ENCODE measurements at places on chromosomes 7 and 10.

- DNase-seq, result peak; percentile 31
These were observed 1.6 kb downstream of the CHST15 start for GRCh38 chr10:124091646-124092249.

- no peak for DNase-seq
These were observed 121.0 kb downstream of the HIP1 start for GRCh38 chr7:75617634-75618234.

- no peak for DNase-seq
These were observed 5.4 kb downstream of the ANKIB1 start for GRCh38 chr7:92251181-92251580.

DNA sequence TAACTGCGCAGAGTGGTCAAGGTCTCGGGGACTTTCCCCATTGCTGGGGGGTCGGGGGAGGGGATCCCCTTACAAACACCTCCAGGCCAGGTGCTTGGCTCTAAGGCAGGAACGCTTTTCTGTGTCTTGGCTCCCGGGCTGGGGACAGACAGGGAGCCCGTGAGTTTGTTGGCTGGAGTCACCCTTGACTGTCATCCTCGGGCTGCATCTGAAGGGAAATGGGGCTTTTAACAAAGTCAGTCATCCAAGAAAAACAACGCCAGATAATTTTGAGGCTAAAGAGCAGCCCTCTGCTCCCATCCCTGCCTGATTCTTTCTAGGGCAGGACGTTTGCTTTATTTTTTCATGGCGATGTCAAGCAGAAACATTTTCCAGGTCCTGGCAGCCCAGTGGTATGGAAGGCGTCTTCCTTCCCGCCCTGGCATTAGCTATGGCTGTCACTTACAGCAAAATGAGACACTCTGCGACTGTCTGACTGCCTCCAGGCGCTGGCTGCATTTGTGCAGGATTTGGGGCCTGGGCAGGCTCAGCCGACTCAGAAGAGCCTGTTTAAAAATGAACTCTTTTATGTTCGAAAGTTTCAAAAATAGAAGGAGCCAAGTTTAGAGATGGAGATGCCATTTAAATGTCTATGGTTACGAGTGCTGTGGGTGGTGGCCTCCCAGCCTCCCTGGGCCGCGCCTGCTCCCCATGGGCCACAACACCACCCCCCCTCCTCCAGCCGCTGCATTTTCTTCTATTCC lies 54.7 kb upstream of the TNS3 start:
- peak; percentile 36 for DNase-seq

- DNase-seq, result peak; percentile 6
These were observed 104.1 kb downstream of the PHF14 start for GRCh38 chr7:11077816-11078215.

DNA sequence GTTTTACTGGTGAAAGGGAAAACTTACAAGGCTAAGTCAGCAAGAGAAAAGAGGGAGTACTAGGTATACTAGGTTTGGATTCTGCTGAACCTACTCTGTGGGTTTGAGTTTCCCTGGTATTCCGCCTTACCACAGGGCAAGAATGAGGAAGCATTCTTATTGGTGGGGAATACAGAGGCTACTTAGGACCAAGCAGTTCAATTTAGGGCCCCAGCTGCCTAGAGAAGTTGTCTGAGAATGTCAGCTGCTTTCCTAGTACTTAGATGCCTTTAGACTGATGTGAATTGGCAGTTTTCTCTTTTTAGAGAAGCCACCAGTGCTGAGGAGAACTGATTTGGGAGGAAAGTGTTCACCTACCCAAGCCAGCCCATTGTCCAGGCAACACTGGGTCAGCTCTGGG lies 409.0 kb upstream of the LRGUK start:
- DNase-seq, result no peak

- DNase-seq, result no peak
These were observed 72.8 kb downstream of the SHOC2 start for GRCh38 chr10:110992006-110992800.

DNA sequence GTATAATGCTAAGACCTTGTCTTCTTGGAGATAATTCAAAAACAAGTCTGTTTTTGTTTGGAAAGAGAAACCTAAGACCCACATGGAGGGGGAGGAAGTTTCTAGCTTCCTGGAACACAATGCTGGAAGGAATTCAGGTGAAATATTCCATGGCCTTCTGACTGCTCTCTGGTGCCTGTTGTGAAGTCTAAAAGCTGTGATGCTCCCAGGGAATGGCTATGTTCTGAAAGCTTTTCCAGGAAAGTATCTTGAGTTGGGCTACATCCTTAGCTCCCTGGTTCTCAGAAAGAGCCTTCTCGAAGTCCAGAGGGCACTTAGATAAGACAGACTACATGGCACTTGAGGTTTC lies 12.5 kb upstream of the PFKP start:
- no peak for DNase-seq

GRCh38 chr7:74542558-74543117 lies 88.9 kb downstream of the GTF2IRD1 start:
- DNase-seq, result no peak

- peak; percentile 39 for DNase-seq
These were observed 217.8 kb upstream of the SEMA3A start for GRCh38 chr7:84412161-84412969.

GRCh38 chr10:132364594-132364970 lies 32.4 kb upstream of the PWWP2B start:
- no peak for DNase-seq

- no peak for DNase-seq
These were observed 87.0 kb downstream of the ARMH3 start for GRCh38 chr10:101968940-101969321.

DNA sequence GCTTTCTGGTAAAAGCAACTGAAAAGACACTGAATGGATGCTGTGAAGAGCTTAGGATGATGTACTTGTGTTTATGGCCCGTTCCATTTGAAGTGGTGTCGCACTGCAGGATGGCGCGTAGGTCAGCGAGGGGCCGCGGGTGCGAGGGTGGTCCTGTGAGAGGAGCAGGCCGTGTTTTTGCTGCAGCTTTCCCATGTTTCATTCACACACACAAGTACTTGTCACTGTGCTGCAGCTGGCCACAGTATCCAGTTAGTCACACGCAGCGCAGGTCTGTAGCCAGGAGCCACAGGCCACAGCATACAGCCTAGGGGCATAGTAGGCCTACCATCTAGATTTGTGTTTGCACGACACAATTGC lies 23.2 kb downstream of the WIPI2 start:
- no peak for DNase-seq

DNA sequence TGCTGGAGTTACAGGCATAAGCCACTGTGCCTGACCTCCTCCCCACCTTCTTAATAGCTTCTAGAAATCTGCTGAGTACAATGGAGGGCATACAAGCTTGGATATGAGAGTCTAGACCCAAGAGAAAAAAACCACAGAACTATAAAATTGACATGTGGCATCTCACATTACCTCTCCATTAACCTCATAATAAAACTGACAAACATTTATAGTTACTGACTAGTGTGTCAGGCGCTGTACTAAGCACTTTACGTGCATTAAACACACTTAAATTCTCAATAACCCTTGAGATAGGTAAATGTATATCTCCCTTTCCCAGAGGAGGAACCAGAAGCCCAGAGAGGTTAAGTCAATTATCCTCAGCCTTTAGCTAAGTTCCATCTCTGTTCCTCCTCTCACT lies 300.5 kb upstream of the MYO3A start:
- no peak for DNase-seq

- no peak for DNase-seq
These were observed 104.9 kb upstream of the ZWINT start for GRCh38 chr10:56466005-56466404.

DNA sequence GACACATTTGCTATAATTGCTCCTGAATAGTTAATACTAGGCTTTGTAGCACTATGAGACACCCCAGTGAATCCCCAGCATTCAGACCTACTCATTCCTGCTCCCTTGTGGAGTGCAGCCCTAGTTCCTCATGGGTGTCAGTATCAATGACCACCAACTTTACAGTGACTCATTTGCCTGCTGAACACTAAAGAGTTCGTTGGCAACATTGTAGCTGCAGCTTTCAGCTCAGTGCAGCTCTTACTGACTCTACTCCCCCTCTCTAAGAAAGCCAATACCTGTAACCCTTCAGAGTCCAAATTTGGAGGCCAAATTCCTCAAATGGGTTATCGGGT lies 127.1 kb upstream of the MTPN start:
- DNase-seq, result no peak

DNA sequence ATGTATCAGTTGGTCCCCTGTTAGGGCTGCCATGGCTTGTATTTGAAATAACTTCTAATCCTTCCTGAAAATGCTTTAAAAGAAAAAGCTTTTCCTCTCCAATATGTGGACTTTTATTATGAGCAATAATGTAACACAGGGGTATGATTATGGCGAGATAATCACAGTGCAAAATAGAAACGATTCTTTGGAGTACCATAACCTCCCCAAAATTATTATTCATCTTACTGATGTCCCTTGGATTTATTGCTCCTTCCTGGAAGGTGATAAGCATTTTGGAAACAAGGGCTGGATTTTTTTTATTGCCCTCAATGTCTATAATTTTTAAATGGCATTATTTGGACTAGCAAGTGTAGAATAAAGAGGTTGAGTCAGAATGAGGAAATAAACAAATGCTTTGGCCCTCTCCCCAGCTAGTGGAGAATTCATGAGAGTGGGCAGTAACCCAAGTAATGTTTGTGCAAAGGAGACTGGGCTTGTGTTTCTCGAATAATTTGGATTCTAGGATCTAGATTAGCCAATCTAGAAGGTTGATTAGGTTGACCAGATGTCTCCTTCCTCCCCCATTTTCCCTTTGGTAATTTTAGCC lies 403.9 kb upstream of the CELF2 start:
- DNase-seq, result no peak

GRCh38 chr7:18265611-18266281 lies 229.8 kb upstream of the HDAC9 start:
- peak; percentile 8 for DNase-seq

- DNase-seq, result peak; percentile 14
These were observed 682.8 kb downstream of the MAGI2 start for GRCh38 chr7:78770422-78771410.

GRCh38 chr10:121911421-121911697 lies 16.5 kb downstream of the ATE1 start:
- DNase-seq, result no peak

GRCh38 chr7:134546955-134547354 lies 2.0 kb upstream of the AKR1B15 start:
- no peak for DNase-seq

- no peak for DNase-seq
These were observed 107.1 kb upstream of the GSDME start for GRCh38 chr7:24864214-24864817.

DNA sequence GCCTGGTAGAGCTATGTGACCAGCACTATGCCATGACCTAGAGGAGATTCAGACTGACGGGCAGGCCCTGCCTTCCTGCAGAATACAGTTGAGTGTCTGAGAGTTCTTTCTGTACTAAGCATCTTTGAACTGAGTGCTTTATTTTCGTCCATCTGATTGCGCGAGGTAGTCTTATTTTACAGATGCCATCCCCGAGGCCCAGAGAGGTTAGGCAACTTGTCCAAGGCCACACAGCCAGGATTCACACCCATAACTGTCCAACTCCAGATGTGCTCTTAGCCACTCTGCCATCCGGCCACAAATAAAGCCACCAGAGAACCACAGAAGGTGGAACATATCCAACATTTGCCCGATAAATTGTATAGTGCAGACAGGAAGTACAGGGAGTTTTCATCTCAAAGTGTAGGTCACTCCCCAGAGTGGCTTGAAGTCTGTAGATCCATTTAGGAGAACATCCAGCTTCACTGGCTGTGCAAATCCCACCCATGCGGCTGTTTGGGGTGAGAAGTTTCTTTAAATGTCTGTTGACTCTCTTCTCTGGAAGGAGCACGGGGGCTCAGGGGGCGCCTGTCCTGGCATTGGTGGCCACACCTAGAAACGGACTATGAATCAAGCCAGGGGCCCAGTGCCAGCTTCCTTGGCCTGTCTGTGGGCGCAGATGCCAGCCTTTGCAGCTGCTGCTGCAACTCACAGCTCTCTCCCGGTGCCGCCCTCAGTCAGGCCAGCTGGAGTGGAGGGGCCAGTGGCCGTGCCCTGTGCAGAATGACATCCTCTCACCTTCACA lies 11.1 kb downstream of the CHST3 start:
- no peak for DNase-seq

- DNase-seq, result no peak
These were observed 137.2 kb downstream of the PFKFB3 start for GRCh38 chr10:6339891-6340290.

GRCh38 chr10:96366508-96366907 lies 7.7 kb upstream of the OPALIN start:
- DNase-seq, result no peak

GRCh38 chr10:126585249-126586017 lies 85.1 kb downstream of the C10orf90 start:
- DNase-seq, result no peak

DNA sequence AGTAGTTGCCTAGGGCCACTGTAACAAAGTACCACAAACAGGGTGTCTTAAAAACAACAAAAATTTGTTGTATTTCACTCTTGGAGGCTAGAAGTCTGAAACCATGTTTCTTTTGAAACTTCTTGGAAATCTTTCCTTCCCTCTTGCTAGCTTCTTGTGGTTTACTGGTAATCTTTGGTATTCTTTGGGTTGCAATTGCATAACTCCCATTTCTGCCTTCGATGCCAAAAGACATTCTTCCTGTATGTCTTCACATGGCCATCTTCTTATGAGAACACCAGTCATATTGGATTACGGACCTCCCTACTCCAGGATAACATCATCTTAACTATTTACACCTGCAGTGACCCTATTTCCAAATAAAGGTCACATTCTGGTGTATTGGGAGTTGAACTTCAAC lies 357.4 kb downstream of the PPP1R3A start:
- peak; percentile 3 for DNase-seq

DNA sequence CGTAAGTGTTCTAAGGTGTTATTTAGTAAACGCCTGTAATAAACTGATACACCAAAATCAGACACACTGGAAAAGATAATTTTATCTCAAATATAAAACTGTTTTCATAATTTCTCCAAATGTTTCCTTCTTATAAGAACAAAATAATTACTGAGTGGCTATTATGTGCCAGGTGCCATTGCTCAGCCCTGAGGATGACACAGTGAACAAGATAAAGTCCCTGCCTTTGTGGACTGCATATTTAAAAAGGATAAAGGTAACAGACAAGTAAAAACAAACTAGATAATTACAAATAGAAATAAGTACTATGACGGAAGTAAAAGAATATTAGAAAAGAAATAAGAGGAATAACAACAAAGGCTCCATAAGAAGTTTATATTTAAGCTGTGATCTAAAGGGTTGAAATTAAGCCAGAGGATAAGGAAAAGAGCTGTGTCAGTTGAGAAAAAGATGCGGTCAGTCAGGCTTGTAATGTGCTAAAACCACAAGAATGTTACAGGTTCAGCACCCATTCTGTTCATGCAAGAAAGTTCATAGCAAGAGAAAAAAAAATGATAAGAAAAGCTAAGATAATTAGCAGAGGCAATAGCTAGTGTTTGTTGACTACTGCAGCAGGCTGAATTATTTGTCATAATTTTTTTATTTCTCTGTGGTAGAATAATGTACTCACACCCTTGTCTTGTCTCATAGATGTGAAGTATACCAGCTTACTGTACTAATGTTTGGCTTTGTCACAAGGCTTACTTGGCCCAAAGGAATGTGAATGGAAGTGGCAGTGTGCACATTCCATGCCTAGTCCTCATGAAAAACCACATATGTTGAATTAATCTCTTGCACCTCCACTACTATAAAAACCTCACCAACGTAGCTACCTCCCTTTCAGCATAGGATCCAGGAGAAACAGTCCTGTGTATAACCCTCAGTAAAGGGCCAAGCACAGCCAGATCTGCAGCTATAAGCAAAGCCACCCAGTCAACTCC lies 75.1 kb downstream of the CRPPA start:
- DNase-seq, result peak; percentile 53

- DNase-seq, result no peak
These were observed 42.5 kb downstream of the NOD1 start for GRCh38 chr7:30436046-30436445.

Measured in GM03348 (cell line).